NCI-H1694 treated with DMSO at 0.1 percent for 48 hours (cell line): ENCODE measurements at places on chromosomes 1 and 21.

DNA sequence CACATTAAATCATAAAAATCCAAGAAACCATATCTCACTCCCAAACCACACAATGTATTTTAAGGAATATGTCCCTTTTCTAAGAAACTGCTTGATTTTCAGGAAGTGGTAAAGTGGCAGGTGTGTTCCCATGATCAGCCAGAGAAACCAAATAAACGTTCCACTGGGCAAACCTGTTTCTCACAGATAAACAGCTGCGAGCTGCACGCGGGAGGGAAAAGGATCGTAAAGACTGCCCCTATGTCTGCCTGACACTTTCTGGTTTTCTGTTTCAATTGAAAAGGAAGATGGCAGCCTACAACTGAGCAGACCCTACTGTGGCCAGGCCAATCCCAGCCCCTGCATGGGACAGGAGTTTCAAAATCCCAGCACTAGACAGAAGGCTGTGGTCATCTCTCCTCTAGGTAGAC is 36.6 kb downstream of the HIVEP3 start:
- DNase-seq = no peak

DNA sequence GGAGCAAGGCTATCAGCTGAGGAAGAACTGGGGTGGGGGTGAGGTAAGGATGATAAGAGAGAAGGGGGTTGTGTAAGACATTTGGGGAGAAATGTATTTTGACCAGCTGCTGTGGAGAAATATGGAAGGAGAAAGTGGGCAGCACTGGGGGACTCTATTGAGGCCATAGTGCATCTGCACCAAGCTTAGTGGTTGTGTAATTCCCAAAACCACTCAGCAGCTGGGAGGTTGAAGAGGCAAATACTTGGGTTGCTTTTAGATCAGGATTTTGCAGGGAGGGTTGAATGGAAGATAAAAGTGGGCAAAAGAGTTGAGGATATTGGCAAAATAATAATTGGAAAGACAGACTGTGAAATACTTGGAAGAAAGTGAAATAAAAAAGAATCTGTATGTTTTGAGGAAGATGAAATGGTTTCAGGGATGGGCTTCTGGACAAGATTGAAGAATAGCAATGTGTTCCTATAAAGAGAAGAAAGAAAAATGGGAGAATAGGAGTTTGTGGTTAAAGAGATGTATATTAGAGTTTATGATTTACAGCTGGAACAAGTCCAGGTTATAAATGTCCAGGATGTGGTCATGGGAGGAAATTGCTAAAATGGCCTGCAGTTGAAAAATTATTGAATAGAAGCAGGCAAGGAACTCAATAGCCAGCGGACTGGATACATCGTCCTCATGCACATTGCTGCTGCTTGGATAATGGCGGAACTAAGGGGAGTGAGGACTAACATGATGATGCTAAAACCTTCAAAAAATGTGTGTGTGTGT is 162.7 kb downstream of the DNM3 start:
- DNase-seq = no peak

- DNase-seq = no peak
Observed at GRCh38 chr21:31670070-31670469, 10.6 kb downstream of the SOD1 start.

DNA sequence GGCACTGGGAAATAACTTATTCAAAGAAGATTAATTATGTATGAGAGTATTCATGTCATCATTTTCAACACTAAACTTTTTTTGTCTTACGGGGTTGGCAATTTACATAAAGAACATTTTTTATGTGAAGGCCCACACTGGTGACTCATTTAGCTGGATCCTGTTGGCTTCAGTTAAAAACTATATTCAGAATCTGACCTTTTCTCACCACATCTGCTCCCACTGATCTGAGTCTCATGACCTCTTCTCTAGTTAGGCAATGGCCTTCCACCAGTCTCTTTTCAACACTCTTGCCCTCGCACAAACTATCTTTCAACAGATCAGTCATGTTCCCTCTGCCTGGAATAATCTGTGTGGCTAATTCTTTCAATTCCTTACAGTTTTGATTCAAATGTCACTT is 53.4 kb downstream of the TMPRSS15 start:
- DNase-seq = no peak

- no peak for DNase-seq
Observed at GRCh38 chr21:45818276-45818903, 163.2 kb upstream of the COL6A1 start.

- DNase-seq = no peak
Observed at GRCh38 chr1:175480343-175480822, 263.0 kb downstream of the TNR start.

GRCh38 chr1:235901461-235901860 is 34.8 kb upstream of the LYST start:
- no peak for DNase-seq

DNA sequence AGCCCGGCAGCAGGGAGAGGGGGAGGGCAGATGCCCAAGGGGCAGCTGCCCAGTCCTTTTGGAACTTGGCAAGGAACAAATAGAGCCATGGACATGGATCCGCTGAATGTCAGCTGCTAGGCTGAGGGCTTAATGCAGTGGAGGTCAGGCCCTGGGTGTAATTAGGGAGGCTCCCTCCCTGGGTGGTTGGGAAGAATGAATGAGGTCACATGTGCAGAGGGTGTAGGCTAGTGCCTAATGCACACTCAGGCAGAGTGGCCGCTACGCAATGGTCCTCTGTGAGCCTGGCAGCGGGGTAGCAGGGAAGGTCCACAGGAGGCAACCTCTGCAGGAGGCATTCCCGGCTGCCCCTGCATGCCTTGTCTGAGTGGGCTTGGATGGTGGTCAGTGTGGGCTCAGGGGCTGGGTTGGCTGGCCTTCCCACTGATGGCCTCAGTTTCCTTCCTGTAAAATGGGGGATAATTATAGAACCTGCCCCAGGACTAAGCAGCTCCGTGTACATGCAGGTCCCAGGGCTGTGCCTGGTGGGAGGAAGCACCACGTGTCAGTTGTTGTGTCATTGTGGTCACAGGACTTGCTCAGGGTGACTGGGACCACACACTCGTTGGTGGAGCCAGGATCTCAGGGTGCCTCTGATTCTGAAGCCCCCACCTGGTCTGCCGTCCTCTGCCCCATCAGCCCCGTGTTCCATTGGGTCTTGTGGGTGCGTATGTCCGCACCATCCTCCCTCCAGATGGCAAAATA is 81.6 kb upstream of the ACTL8 start:
- DNase-seq = no peak

DNA sequence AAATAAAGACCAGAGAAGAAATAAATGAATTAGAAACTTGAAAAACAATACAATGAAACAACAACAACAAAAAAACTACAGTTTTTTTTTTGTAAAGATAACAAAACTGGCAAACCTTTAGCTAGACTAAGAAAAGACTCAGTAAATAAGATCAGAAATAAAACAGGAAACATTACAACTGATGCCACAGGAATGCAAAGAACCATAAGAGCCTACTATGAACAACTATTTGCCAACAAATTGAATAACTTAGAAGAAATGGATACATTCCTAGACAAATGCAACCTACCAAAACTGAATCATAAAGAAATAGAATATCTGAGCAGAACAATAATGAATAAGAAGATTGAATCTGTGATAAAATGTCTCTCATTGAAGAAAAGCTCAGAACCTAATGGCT is 742.0 kb downstream of the ADGRL2 start:
- no peak for DNase-seq

- no peak for DNase-seq
Observed at GRCh38 chr1:63651161-63651701, 58.0 kb downstream of the PGM1 start.
